ENCODE measurements at places on chromosomes 1 and 21.
A peak's percentile ranks its signal among the peaks of the same experiment; 100 is the strongest.

DNA sequence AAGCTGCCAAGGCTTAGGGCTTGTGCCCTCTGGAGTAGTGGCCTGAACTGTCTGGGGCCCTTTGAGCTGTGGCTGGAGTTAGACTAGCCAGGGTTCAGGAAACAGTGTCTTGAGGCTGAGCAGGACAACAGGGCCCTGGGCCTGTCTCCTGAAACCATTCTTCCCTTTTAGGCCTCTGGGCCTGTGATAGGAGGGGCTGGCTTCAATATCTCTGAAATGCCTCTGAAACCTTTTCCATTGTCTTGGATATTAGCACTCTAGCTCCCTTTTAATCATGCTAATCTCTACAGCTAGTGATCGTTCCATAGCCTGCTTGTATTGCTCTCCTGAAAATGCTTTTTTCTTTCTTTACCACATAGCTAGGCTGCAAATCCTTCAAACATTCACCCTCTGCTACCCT is 135.3 kb downstream of the ADGRL4 start:
- DNase-seq, result no peak

DNA sequence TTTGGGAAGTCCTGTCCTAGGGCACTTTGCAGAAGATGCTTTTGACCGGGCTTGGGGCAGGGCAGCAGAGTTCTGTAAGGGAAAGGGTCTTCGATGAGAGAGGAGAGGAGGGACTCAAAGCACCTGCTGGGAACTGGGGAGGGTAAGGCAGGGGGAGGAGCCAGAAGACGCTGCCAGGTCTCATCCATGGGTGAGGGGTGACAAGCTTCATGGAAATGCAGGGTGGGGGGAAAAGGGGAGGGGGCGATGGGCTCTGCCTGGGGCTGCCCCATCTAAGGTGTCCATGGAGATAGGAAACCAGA is 20.9 kb upstream of the C2CD2 start:
- DNase-seq, result no peak

- DNase-seq, result peak; percentile 6
Observed at GRCh38 chr1:116345843-116346242, 27.2 kb upstream of the ATP1A1 start.

GRCh38 chr1:116309090-116309870 is 63.8 kb upstream of the ATP1A1 start:
- DNase-seq, result no peak

DNA sequence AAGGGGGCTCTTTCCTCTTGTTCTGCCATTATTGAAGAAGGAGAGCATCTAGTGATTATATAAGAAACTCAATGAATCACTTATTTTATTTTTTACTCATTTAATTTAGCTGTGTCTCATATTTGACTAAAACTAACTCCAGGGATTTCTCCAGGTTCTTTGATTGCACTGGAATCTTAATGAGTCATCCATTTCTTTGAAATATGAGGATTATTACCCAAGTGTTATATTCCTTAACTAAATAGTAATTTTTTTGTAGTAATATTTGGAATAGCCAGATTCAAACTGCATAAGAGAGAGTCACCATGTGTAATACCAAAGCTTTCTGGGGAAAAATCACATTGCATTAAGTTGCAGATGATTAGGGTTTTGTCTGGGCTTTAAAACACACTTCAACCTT is 59.5 kb downstream of the NTMT2 start:
- DNase-seq, result no peak

GRCh38 chr21:43371786-43372185 is 55.1 kb downstream of the SIK1 start:
- no peak for DNase-seq

GRCh38 chr1:26378088-26378878 is 5.7 kb upstream of the ZNF683 start:
- DNase-seq, result peak; percentile 65

DNA sequence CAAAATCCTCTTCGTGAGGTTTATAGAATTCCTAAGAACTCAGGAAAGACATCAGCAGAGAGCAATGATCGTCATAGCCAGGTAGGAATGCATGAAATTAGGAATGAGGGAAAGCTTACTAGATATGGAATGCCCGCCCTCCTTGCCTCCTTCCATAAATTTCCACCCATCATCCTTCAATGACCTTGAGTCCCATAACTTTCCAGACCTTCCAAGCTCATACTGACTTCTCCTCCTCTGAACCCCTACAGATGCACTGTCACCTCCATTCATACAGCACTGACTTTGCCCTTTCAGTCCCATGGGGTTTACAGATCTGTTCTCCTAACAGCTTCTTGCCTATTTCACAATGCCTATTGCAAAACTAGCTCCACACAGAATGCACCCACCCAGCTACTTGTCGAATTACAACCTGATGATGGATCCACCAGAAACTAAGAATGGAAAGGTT is 23.8 kb upstream of the PPP1R15B start:
- no peak for DNase-seq

GRCh38 chr1:201260648-201261311 is 22.5 kb upstream of the PKP1 start:
- DNase-seq, result no peak

GRCh38 chr1:42793824-42794223 is 9.0 kb downstream of the TMEM269 start:
- no peak for DNase-seq

GRCh38 chr1:75097654-75098053 is 36.5 kb upstream of the LHX8 start:
- DNase-seq, result no peak

GRCh38 chr1:180117764-180118116 is 36.9 kb upstream of the QSOX1 start:
- no peak for DNase-seq

DNA sequence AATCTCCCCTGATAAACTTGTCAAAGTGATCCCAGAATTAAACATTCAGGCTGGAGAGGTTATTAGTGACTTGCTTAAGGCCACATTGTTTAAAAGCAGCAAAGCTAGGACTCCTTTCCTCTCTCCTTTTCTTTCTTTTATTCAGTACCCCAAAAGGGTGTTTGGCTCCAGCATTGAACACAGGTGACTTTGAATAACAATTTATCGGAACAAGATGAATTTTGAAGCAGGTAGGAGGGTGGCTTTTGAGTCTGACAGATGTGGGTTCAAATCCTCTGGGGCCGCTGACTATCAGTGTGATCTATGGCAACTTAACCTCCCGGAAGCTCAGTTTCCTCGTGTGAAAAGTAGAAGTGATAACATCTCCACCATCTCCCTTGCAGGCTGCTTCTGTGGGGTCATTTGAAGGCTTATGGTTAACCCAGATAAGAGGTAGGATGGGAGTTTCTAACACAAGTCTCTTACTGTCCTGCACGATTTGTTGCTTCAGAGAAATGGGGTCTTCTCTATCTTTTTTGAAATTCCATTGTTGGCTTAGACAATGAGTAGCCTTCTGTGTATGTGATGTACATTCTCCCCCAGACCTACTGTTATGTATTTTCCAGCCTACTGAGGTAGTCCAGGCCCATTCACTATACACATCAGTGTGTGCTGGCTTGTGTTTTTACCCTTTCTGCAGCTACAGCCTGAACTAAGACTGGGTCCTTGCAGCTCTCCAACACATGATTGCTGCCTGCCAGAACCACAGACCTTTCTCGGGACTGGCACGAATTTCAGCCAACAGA is 29.0 kb downstream of the JUN start:
- DNase-seq, result peak; percentile 1

DNA sequence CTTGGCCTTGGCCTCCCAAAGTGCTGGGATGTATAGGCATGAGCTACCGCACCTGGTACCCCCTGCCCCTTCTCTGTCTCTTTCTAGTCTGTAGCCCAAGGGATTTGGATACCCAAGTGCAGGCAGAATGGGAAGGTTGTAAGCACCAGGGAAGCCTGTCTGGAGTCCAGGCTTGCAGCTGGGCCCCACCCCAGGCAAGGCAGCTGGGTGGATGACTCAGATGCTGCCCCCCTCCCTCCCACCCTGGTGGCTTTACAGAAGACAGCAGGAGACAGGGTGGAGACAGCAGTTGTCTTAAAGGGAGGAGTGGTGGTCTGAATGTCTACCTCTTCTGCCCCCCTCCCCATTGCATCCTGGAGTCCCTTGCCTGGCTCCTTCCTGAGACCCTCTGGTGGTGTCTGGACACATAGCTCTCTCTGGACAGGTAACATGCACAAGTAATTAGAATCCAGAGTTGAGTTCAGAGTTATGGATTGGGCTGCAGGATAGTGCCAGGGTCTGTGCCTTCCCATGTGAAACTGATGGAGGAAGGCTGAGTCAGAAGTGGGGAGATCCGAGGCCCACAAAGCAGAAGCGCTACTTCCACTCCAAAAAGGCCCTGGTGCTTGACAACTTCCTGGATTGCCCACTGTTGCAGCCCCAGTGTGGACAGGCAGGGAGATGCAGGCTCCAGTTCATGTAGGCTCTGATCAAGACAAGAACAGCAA is 5.1 kb downstream of the LMNA start:
- DNase-seq, result peak; percentile 53

GRCh38 chr1:211493876-211494653 is 2.1 kb upstream of the RD3 start:
- DNase-seq, result no peak

- DNase-seq, result no peak
Observed at GRCh38 chr1:7541629-7542028, 229.5 kb upstream of the VAMP3 start.

- no peak for DNase-seq
Observed at GRCh38 chr1:186807163-186807562, 21.6 kb upstream of the PLA2G4A start.

DNA sequence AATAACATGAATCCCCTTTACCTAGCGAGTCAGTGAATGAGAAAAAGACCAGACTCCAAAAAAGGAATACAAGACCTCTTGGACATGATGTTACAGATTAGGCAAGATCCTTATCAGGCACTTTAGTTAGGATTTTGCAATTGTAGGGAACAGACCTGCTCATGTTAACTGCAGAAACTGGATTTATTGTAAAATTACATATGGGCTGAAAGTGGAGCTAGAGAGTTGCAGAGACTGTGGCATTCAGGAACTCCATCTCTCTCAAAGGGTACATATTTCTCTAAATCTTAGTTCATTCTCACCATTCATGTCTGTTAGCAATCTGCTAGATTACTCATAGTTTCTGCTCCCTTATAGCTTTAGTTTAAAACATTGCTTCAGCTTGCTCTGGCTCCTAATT is 142.2 kb downstream of the PAPPA2 start:
- no peak for DNase-seq

GRCh38 chr1:167484726-167485502 is 33.4 kb downstream of the CD247 start:
- DNase-seq, result no peak

GRCh38 chr1:6073480-6074053 is 27.9 kb downstream of the KCNAB2 start:
- no peak for DNase-seq

DNA sequence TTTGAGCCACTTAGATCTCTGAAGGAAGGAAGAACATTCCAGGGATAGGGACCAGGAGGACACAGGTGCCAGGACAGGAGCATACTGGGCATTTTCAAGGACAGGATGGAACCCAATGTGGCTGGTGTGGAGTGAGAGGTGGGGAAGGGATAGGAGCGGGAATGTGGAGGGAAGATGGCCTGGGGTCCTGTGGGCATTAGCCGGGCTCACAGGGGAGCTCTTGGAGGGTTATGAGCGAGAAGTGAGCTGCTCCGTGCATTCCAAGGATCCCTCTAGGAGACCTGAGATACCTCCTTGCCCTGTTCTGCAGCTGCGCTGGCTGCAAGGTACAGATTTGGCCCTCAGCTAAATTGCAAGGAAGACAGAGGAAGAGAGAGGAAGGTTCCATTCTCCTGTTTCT is 87.5 kb downstream of the IER5 start:
- no peak for DNase-seq

DNA sequence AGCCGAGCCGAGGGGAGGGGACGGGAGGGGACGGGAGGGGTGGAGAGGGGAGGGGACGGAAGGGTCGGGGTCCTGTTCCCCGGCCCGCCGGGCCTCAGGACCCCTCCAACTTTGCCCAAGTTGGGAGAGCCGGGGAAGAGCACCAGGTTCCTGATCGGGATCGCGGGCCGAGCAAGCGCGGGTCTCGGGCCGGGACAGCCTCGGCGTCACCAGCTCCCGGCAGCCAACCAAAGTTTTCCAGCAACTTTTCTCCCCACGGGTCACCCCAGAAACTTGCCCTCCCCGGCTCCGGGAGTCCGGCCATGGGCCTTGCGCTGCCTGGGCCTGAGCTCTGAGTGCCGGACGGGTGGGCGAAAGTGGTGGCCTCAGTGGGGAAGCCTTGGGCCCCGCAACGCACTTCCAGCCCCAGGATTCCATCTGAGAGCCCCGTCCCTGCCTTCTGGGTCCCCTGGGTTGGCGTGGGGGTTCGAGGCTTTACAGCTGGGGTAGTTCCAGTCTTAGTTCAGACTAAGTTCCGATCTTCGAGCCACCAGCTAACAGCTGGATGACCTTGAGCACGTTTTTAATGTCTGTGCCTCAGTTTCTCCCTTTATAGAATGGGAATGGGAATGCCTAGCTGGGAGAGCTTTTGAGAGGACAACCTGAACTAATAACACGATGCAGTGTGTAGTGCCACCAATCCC is 458 bp downstream of the ZC3H12A start:
- DNase-seq, result no peak

- no peak for DNase-seq
Observed at GRCh38 chr1:188023206-188023605, 1194.5 kb downstream of the PLA2G4A start.

DNA sequence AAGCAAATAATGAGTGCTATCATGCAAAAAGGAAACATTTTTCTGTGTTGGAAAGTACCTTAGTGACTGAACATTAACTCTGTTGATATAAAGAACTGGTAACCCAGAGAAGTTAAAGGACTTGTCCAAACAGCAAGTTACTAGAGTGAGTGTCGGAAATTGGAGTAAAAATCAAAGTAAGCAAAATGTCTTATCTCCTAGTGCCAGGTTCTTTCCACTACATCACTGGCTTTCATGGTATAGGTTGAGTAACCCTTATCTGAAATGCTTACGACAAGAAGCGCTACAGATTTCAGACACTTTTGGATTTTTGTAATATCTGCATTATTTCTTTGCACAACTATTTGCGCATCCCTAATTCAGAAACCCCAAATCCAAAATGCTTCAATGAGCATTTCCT is 16.4 kb upstream of the RABIF start:
- no peak for DNase-seq

- peak; percentile 56 for DNase-seq
Observed at GRCh38 chr1:24199291-24199900, 12.3 kb upstream of the IFNLR1 start.

GRCh38 chr21:34894401-34894800 is 154.7 kb downstream of the RUNX1 start:
- DNase-seq, result no peak

DNA sequence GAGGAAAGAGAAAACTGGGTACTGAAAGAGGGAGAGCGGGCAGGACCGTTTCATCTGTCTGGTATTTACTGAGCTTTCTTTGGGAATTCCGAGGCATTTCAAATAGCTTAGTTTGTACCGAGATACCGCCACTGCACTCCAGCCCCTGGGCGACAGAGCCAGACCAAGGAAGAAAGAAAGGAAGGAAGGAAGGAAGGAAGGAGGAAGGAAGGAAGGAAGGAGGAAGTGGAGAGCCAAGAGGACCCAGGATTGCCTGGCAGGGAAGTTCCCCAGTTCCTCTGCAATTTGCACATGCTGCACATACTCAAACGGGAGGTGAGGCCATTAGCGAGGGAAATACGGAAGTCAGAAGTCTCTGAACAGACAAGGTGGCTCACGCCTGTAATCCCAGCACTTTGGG is 961 bp upstream of the FUCA1 start:
- DNase-seq, result no peak

- no peak for DNase-seq
Observed at GRCh38 chr1:222068937-222069336, 327.0 kb upstream of the DUSP10 start.
